ENCODE measurements at places on chromosomes 2 and 18.

GRCh38 chr2:238518172-238518820 lies 91.6 kb downstream of the ASB1 start:
- DNase-seq, result no peak

DNA sequence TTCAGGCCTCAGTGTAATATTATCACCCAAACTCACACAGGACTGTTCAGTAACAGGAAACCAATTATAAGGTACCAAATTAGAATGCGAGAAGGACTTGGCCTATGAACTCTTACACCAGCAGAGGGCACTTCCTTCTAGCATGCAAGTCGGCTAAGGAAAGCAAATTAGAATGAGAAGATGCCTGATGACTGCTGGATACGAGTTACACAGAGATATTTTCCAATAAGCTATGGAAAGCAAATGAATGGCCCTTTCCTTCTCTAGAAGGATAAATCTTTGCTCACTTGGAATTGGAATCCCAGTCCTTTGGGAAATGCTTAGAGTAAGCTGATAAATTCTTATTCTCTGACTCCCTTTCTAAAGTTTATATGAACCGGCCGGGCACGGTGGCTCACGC lies 109.8 kb downstream of the AP1S3 start:
- DNase-seq, result no peak

- DNase-seq, result no peak
These were observed 136.8 kb upstream of the EPHA4 start for GRCh38 chr2:221708902-221709301.

DNA sequence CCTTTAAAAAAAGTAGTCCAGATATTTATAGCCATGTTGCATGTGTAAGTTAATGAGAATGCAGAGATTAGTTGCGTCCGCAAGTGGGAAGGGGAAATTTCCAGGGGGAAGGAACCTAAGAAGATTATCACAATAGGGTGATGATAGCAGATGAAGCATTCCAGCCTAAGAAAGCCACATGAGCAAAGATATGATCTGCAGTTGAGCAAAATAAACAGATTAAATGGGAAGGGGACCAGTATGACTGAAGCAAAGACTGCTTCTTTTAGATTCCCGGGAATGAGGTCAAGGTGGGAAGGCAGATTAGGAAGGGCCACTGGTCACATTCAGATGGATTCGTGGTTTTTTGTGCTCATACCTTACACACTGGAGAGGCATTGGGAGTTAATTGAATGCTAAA lies 154.6 kb upstream of the CDH2 start:
- no peak for DNase-seq

- DNase-seq, result no peak
These were observed 435.5 kb downstream of the SOX11 start for GRCh38 chr2:6127718-6128117.

DNA sequence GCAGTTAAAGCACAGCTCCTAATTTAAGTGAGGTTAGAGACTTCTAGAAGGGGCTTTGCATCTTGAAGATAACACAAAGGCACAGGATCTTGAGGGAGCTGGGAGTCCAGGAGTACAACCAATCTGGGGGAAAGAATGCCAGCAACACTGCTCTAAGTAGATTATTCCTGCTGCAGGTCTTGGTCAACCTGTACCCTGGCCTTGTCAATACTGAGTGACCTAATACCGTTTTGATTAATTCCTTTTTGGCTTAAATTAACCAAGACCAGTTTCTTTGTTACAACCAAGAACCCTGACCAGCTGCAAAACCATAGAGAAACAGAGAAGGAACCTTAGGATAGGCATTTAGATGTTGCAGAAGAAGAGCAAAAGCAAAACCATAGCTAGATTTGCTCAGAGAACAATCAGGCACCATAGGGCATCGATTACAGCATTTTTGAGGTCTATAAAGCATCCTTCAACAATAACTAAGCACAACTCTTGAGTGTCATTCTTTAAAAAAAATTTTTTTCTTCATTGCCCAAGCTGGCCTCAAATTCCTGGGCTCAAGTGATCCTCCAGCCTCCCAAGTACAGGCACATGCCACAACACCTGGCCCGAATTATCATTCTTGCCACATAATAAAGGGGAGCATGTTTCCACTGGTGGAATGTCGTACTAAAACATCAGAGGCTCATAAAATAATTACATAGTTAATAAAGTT lies 6.3 kb downstream of the STARD7 start:
- DNase-seq, result no peak

Measured in vagina (tissue), 2 donors.